ENCODE measurements at places on chromosomes 2 and 18.

GRCh38 chr2:177093371-177093770 is 119.2 kb upstream of the HNRNPA3 start:
- DNase-seq = no peak

- DNase-seq = no peak
Measured at GRCh38 chr2:7497178-7497577, 580.0 kb downstream of the RNF144A start.

DNA sequence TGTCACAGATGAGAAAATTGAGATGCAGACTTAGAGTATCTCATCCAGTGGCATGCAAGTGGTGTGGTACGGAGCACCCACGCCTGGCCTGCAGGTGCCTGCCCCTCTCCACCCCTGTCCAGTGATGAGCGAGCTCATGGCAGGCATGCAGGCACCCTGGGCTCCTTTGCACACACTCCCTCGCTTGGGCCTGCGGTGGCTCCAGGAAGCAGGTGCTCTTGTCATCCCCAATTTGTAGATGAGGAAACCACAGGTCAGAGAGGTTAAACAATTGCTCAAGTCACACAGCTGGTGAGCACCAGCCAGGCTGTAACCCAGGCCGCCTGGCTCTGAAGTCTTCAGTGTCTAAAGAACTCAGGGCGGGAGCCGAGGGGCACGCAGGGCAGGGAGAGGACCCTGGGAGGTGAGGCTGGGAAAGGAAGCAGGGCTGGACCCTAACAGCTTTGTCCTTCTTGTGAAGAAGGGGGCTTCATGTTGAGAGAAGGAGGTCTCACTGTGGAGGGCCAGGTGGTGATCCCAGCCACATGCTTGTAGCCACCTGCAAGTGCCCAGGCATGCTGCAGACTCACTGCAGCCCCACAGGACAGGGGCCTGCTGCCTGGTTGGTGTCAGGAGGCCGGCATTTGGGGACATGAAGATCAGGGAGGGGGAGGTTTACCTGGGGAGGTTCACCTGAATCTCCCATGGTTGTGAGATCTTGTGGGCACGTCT is 166.2 kb downstream of the SH3RF3 start:
- DNase-seq = no peak

DNA sequence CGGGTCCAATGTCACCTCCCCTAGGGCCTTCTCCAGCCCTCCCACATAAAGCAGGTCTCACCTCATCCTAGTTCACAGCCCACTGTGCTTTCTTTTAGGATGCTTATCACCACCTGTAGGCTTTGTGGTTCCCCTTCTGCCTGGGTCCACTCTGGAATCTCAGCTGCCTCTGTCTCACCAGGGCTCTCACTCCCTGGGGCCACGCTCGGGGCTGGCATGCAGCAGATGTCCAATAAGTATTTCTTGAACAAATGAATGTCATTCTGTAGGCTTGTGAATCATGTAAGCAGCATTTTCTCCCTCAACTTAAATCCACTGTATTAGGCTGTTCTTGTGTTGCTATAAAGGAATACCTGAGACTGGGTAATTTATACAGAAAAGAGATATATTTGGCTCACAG is 4.3 kb upstream of the SH3BP4 start:
- DNase-seq = no peak

GRCh38 chr2:212392544-212392943 is 146.1 kb downstream of the ERBB4 start:
- no peak for DNase-seq

All from hypothalamus (tissue), 51 donors.